ENCODE measurements at places on chromosomes 2 and 18.

GRCh38 chr2:74327199-74327598 lies 16.0 kb downstream of the SLC4A5 start:
- DNase-seq: no peak

- DNase-seq: no peak
Measured at GRCh38 chr2:201707753-201708152, 9.3 kb upstream of the MPP4 start.

GRCh38 chr2:11505652-11506610 lies 27.9 kb upstream of the GREB1 start:
- no peak for DNase-seq

DNA sequence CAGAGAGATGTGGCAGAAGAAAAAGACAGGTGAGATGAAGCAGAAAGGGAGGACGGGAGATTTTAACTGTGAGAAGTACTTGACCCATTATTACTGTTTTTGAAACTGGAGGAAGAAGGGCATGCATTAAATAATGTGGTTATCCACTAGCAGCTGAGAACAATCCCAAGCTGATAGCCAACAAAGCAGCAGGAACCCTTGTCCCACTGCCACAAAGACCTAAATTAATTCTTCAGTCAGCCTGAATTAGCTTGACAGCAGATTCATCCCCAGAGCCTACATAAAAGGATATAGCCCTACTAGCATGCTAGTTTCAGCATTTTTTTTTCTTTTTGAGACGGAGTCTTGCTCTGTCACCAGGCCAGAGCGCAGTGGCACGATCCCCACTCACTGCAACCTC lies 19.5 kb upstream of the REG3A start:
- no peak for DNase-seq

DNA sequence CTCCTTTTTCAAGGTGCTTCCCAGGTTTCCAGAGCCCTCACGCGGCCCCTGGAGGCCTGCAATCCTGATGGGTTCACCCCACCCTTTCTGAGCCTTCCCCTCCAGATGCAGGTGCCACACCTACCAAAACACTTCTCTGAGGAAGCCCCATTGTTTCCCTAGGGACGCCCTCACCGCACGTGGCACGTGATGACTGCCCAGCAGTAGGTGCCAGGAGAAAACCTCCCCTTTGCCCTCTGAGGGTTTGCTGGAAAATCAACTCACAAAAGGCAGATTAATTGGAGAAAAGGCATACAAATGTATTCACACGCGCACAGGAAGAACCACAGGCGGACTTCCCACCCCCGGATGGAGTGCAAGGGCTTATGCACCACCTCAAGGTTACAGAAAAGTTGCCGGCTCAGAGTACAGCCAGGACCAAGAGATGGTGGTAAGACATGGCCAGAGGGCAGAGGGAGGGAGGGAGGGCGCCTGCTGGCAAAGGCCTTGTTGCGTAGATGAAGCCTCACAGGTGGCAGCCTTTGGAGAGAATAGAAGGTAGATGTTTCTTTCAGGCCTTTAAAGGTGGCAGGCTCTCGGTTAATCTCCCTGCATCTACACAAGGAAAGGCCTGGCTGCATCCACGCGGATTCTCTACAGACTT lies 269.4 kb upstream of the RAB6C start:
- DNase-seq: no peak

GRCh38 chr18:43393174-43393573 lies 115.9 kb upstream of the SYT4 start:
- DNase-seq: no peak

- DNase-seq: no peak
Measured at GRCh38 chr18:9746958-9747357, 38.9 kb downstream of the RAB31 start.

DNA sequence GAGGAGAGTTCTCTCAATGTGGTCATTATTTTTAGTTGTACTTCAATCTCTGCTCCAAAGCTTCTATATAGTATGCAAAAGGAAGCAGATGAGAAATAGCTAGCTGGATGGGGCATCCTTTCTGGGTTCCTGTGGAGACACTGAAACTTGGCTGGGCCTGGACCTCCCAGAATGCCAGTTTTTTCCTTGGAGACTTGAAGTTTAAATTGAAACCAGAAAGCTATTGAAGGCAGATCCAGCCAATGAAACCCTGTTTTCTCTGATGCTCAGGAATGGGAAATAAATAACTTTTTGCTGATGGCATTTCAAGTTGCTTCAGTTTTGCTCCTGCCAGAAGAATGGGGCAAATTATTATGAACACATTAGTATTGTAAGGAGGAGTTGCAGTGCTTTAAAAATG lies 2.9 kb downstream of the SETBP1 start:
- no peak for DNase-seq

- DNase-seq: no peak
Measured at GRCh38 chr2:103809415-103809814, 1044.5 kb upstream of the POU3F3 start.
